A673 (cell line): ENCODE measurements at places on chromosomes 1 and 21. TPM values are rescaled to one million over a fixed set of nuclear protein-coding genes. Genes with fewer than 3 reads are reported as not detected.
A peak's percentile ranks its signal among the peaks of the same experiment; 100 is the strongest.

GRCh38 chr1:54247863-54248515 lies 48.0 kb downstream of the MRPL37 start:
- DNase-seq = no peak

- DNase-seq = peak; percentile 91
Measured at GRCh38 chr1:8090241-8090702, 64.2 kb upstream of the ERRFI1 start.

- DNase-seq = no peak
Measured at GRCh38 chr1:153742411-153743142, 14.7 kb downstream of the INTS3 start.

The COPA gene
- total RNA-seq = 134 and 166 TPM in 2 replicates

The TMEM35B gene
- total RNA-seq = 10.6 and 11.3 TPM in 2 replicates

DNA sequence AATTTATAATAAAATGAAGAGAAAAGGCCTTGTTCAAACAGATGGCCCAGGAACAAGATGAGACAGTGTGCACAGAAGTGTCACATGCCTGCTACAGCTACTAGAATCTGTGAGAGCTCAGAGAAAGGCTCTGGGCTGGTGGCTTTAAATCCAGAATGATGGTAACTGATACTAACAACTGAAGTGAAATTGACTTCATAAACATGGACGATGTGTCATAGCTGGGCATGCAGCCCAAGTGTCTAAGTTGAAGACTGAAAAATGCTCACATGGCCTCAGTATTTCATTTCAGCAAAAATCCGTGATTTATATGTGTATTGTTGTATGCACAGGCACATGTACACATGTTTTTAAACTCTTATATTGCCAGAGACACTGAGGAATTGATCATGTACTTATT lies 208.3 kb upstream of the RUNX1 start:
- peak; percentile 18 for DNase-seq

DNA sequence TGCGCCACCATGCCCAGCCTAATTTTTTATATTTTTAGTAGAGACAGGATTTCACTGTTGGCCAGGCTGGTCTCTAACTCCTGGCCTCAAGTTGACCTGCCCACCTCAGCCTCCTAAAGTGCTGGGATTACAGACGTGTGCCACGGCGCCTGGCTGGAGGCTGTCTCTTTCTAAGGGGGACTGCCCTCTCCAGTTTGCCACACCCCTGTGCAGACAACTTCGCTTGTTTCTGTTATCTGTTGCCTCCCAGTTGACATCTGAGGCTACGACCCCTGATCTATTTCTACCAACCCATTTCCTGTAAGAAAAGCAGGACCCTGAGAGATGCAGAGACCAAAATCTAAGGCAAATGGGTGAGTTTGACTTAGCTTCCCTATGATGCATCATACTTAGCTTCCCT lies 24.0 kb upstream of the VASH2 start:
- DNase-seq = no peak

The ABCA4 gene
- total RNA-seq = 0.09 and 0.44 TPM in 2 replicates

- DNase-seq = peak; percentile 18
Measured at GRCh38 chr1:220217383-220217988, 54.8 kb downstream of the RAB3GAP2 start.

DNA sequence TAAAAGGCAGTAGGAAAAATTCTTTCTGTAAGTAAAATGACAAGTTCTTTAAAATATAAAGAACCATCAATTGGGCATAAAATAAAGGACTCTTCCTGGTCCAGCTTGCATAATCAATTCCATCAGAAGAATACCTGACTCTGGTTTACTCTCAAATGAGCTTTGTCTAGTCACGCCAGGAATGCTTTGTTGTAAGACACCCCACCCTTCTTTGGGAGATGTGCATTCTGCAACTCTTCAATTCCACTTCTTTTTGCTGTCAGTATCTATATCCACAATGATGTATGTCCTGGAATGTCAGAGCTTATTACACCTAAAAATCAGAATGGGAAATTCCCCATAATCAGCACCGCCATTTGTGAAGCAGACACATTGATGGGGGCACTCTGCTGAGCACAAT lies 76.1 kb downstream of the PTPN14 start:
- DNase-seq = no peak

The DCDC2B gene
- total RNA-seq = not detected in 2 replicates

- no peak for DNase-seq
Measured at GRCh38 chr1:246355411-246356230, 151.5 kb downstream of the SMYD3 start.

GRCh38 chr1:84090447-84091245 lies 53.4 kb upstream of the PRKACB start:
- no peak for DNase-seq

The GJA8 gene
- not detected in 2 replicates for total RNA-seq

The KCNK2 gene
- not detected in 2 replicates for total RNA-seq

DNA sequence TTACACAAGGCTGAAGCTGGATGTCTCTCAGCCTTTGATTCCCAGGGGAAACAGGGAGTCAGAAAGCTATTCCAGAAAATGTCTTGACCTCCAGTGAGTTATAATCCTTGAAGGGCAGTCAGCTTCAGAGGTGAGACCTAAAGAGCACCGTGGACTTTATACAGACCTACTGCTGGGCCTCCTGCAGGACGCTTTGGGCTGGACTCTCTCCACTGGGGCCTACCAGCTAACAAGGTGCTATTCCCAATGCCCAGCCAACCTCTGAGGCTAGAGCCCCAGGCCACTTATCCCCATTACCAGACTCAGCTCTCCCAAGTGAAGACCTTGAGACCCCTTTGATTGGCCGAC lies 6.6 kb downstream of the SETD4 start:
- no peak for DNase-seq

- DNase-seq = peak; percentile 17
Measured at GRCh38 chr1:19512545-19512944, 27.2 kb upstream of the CAPZB start.

- DNase-seq = no peak
Measured at GRCh38 chr1:93459126-93459525, 11.2 kb downstream of the FNBP1L start.

DNA sequence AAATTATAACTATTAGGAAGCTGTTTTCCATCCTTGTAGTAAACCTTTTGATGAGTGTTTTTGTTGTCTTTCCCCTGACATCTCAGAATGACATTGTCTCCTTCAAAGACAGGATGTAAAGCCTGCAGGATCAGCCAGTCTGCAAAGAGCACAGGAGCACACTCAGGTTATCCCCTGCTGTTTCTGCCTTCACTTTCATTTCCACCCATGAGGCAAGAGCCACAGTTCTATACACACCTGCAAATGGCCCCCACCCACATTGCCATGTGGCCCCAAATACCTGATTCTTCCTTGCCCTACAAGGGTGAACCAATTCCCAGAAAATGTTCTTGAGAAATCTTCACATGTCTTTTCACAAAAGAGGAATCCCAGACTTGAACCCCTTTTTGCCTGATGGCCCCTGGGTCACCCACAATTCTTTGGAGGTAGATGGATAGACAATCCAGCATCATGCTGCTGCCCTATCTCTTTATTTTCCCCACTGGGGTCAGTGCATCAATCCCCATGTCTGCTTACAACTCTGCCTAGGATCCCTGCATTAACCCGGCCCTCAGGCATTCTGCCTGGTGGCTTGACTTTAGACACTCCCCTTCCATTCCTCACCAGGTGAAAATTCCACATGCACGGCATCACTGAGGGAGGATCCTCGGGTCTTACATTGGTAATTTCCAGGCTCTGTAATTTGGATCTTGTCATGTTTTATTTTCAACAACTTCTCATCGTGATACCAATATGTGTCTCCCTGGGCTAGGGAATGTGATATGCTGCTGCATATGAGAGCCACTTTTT lies 2.6 kb downstream of the FCRL3 start:
- DNase-seq = no peak

The APOBEC4 gene
- total RNA-seq = not detected in 2 replicates

The CEP170 gene
- 62.4 and 67.8 TPM in 2 replicates for total RNA-seq

The AK2 gene
- total RNA-seq = 196 and 208 TPM in 2 replicates

The TSSK3 gene
- 3.9 and 4.3 TPM in 2 replicates for total RNA-seq
